Activated CD8-positive, alpha-beta memory T cell treated with anti-CD3 and anti-CD28 coated beads for 1 hour (primary cell): ENCODE measurements at places on chromosomes 13 and 19.
A peak's percentile ranks its signal among the peaks of the same experiment; 100 is the strongest.

GRCh38 chr19:49417088-49417487 is 6.2 kb downstream of the PTH2 start:
- DNase-seq = no peak

DNA sequence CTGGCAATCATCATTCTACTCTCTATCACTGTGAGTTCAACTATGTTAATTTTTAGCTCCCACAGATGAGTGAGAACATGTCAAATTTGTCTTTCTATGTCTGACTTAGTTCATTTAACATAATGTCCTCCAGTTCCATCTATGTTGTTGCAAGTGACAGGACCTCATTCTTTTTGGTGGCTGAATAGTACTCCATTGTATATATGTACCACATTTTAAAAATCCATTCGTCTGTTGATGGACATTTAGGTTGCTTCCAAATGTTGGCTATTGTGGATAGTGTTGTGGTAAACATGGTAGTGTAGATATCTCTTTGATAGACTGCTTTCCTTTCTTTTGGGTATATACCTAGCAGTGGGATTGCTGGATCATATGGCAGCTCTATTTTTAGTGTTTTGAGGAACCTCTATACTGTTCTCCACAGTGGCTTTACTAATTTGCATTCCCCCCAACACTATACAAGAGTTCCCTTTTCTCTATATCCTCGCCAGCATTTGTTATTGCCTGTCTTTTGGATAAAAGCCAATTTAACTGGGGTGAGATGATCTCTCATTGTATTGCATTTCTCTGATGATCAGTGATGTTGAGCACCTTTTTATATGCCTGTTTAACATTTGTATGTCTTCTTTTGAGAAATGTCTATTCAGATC is 124.1 kb downstream of the PCCA start:
- no peak for DNase-seq

DNA sequence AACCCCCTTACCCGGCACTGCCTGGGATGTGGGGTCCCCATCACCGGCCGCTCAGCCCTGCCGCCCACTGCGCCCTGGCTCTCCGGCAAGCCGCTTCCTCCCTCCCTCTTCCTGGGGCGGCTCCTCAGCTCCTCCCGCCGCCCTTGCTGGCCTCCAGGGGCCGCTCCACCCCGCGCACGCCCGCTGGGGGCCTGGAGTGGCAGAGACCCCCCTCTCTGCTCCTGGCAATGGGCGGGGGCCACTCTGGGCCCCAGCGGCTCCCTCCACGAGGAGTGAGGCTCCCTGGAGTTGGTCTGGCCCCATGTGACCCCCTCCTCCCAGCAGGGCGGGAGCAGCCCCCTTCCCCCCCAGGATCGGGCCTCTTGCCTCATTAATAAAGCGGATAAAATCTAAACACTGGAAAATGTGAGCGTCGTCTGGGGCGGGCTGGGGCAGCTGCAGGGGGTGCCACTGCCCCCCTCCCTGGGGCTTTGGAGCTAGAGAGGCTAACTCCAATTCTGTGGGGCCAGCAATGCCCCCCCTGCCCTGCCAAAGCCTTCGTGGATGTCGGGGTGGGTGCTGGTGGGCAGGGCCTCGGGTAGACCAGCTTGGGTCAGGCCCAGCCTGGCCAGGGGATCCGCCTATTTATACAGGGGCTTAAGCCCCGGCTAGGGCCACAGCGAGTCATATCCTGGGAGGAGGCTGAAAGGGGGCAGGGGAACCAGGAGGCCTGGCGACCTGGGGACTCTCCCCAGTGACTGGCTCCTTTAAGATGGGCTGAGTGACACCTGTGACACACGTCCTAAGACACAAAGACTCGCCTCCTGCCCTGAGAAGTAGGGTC is at the start of gene PTGER1:
PTGER1 (minus strand) TSS at position 104 of the 823 bp plus-strand sequence. CDS start 1,034 bp downstream, outside the sequence.
- DNase-seq = no peak

GRCh38 chr19:38321646-38322196 is 2.1 kb downstream of the KCNK6 start:
- no peak for DNase-seq

DNA sequence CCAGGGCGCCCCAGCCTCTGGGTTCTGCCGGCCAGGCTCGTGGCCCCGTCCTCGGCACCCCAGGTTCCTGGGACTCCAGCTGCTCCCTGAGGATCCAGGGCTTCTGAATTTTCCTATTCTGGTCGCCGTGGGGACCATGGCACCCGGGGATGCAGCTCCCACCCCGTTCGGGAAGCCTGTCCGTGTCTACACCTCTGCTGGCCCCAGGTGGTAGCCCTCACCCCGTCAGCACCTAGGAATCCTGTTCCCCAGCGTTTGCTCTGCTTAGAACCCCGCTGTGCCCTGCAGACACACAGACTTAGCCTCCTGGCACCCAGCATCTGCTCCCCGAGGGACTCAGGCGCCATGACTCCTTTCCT is 960 bp downstream of the PPFIA3 start:
- no peak for DNase-seq

DNA sequence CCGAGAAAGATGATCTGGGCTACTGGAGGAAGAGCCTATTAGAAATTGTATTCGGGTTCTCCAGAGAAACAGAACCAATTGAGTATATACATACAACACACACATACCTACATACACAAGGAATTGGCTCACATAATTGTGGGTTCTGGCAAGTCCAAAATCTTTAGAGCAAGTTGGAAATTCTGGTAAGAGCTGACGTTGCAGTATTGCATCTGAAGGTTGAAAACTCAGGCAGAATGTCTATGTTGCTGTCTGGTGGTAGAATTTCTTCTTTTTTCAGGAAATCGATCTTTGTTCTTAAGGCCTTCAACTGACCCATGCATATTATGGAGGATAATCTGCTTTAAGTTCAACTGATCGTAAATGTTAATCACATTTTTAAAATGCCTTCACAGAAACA is 15.5 kb upstream of the OLFM4 start:
- DNase-seq = no peak

DNA sequence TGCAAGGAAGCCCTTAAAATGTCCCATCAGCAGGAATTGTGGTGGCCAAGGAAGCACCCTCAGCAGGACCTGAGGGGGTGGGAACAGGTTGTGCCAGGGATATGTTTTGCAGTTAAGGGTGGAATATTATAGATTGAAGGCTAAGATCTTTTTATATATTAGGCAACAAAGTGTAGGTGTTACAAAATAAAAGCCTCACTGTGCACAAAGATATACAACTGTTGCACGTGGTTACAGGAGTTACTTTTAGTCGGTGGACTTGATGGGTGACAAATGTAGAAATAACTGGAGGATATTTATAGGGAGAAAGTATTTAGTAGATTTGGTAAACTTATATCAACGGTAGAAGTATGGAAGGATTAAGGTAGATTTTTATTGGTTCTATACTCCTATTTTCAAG is 35.1 kb downstream of the TBC1D4 start:
- no peak for DNase-seq

DNA sequence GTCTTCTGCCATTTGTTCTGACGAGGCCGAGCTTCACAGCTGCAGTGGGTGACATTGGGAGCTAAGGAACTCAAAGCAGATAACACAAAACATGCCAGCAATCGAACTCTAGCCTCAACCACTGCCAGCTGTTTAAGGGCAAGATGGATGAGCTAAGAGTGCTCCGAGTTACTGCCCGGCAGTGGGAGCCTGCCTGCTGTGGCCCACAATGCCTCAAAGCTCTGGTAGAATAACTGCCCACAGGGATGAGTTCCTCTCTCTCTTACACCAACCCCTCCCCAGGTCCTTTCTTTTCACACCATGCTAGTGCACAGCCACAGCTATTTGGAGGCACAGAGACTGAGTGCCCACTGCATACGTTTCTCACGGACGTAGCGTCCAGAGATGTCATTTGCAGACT is 330.5 kb downstream of the FGF9 start:
- no peak for DNase-seq

- no peak for DNase-seq
Observed at GRCh38 chr13:33543631-33544265, 258.2 kb upstream of the STARD13 start.

DNA sequence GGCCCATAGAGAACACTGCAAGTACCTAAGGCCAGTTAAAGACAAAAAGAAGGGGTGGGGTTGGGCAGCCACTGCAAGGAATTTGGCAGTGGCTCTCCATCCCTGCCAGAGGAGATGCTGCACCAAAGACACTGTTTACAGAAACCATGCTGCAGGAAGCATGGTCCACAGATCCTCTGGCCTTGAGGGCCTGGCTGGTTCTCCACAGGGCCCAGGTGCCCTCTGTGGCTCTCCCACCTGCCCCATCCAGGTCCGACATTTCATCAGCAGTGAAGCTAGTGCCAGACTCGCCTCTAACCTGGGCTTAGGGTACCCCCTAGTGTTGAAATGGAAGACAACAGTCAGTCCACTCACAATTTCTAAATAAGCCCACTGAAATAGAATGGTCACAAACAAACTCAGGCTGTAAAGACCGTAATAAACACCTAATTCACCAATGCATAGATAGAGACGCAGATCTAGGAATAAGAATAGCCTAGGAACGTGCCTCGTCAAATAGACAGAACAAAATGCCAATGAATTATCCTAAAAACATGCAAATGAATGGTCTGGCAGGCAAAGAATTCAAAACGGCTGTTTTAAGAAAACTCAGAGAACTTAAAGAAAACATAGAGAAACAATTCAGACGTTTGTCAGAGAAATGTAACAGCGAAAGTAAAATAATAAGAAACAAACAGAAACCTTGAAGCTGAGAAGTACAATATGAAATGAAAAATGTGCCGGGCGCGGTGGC is 23.3 kb downstream of the LYPD4 start:
- no peak for DNase-seq

DNA sequence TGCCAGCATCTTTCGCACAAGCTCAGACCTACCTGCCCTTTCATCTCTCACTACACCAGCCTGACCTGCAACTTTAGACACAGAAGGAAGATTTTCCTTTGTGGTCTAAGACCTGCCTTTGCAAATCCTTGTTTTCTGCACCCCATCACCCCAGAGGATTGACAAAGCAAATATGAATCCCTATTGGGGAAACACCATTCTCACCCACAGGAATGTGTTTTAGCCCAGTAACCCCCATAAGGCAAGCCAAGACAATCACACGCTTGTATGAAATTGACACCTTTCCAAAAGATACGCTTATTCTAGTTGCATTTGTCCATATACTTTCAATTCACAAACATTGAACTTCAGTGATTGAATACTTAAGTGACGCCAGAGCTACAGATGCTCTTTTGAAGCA is 55.7 kb downstream of the SPATA13 start:
- DNase-seq = no peak

GRCh38 chr19:50877338-50877737 is 4.1 kb downstream of the KLK2 start:
- no peak for DNase-seq

GRCh38 chr13:104632736-104633135 is 1566.5 kb upstream of the SLC10A2 start:
- DNase-seq = no peak

DNA sequence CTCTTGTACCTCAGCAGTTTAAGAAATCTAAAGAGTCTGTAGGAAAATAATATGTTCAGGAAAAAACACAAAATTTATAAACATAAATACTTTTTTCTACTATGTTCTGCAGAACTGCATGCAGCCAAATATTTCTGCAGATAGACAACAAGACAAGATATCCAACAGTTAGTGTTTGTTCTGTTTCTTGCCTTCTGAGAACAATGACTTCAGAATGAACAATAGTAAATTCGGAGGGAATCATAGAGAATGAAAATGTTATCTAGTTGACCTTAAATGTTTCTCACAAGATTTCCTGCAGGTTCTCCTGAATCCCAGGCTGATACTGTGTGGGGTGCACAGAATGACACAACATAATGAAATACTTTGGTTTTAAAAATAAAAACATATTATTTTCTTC is 180.4 kb downstream of the PCDH9 start:
- no peak for DNase-seq

DNA sequence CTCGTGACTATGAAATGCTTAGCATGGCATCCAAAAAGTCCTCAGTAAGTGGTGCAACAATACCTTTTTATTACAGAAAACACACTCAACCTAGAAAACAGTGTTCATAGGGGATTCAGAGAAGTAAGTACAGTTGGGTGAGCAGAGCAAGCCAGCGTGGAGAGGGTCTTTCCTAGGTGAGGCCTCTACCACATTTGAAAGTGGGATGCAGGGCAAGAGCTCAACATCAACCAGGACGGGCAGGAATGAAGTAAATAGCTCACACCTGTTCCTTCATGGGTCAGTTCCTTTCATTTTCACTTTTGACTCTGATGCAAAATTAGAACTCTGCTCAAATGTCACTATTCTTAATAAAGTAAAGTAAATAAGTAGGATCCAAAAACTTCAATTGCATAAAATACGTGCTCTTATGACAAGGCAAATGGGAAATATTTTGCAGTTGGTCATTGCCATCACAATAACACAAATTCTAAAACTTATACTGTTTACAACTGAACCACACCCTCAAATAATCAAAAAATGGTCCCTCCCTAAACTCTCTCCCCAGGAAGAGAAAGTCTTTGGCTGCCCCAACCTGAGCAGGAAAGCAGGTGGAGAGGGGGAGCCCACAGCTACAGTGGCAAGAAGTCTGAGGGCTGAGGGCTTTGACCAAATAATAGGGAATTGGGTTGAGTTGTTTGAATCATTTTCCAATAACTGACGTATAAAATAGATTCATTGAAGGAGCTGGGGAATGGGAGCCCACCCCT is 20.2 kb downstream of the CHAMP1 start:
- no peak for DNase-seq

GRCh38 chr19:38289955-38290354 is 14.1 kb upstream of the C19orf33 start:
- DNase-seq = no peak

GRCh38 chr13:47069133-47069532 is 172.3 kb upstream of the HTR2A start:
- DNase-seq = no peak

- no peak for DNase-seq
Observed at GRCh38 chr13:62779161-62779560, 1363.5 kb upstream of the PCDH20 start.

- no peak for DNase-seq
Observed at GRCh38 chr13:54241719-54242118, 1213.1 kb downstream of the OLFM4 start.

- DNase-seq = peak; percentile 48
Observed at GRCh38 chr19:41886761-41887710, 4.1 kb downstream of the ARHGEF1 start.

- no peak for DNase-seq
Observed at GRCh38 chr19:33963514-33963913, 166.8 kb downstream of the KCTD15 start.

- no peak for DNase-seq
Observed at GRCh38 chr19:57807541-57807940, 7.2 kb downstream of the ZNF552 start.

DNA sequence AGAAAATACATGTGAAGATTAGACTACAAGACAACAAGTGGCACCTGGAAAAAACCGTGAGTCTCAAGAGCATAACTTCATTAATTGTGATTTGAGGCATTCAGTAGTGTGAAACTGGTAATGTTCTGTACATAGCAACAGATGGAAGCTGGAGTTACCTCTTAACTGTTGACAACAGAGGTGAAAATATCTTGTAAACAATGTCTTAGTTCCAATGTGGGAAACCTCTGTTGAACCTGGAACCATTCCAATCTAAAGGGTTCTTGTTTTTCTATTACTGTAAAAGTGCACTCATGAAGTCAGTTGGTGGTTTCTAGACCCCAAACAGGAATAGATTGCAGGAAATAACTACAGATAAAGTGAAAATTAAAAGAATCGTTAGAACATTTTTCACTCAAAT is 728.4 kb downstream of the SLITRK1 start:
- no peak for DNase-seq
